ENCODE measurements at places on chromosomes 7 and 10. TPM values are rescaled to one million over a fixed set of nuclear protein-coding genes. Genes with fewer than 3 reads are reported as not detected.
A peak's percentile ranks its signal among the peaks of the same experiment; 100 is the strongest.

The MMP21 gene
- total RNA-seq, result 0.22 TPM

The CEP41 gene
- total RNA-seq, result 1.6 TPM

The KLLN gene
- total RNA-seq, result 0.22 TPM

The IGF2BP3 gene
- total RNA-seq, result 23.1 TPM

The MRLN gene
- not detected for total RNA-seq

DNA sequence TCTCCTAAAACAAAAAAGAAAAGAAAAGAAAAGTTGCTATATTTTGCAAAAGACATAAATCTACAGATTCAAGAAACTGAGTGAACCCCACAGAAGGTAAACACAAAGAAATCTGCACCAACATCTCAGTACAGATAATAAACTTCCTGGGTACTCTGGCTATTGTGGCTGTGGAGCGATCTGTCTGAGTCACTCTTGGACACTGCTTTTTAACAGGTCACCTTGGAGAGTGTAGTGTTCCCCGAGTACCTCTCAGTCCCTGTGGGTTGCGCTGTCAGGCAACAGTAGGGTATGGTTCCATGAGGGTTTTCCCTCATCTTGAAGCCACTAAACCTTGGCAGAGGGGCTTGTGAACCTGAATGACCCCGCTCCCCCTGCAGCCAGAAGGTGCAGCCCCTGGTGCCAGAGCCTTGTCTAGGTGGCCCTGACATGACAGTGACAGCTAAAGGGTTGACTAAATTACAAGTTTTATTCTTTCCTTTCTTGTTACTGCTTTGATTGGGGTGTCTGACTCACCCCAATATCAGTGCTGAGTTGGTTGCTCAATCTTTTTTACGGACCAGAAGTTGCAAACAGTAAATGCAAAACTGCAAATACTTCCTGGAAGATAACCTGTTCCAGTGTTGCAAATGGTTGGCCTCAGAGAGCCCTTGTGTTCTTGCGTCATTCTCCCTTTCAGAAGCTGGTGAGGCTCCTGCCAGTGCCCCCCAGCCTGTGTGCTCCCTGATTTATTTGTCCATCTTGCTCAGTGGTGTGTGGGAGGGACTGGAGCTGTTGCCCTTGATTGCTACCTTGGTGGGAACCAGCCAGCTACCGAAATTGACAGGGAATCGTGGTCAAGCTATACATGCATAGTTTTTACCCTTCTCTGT, 30.6 kb downstream of the POR start:
- DNase-seq, result peak; percentile 25

DNA sequence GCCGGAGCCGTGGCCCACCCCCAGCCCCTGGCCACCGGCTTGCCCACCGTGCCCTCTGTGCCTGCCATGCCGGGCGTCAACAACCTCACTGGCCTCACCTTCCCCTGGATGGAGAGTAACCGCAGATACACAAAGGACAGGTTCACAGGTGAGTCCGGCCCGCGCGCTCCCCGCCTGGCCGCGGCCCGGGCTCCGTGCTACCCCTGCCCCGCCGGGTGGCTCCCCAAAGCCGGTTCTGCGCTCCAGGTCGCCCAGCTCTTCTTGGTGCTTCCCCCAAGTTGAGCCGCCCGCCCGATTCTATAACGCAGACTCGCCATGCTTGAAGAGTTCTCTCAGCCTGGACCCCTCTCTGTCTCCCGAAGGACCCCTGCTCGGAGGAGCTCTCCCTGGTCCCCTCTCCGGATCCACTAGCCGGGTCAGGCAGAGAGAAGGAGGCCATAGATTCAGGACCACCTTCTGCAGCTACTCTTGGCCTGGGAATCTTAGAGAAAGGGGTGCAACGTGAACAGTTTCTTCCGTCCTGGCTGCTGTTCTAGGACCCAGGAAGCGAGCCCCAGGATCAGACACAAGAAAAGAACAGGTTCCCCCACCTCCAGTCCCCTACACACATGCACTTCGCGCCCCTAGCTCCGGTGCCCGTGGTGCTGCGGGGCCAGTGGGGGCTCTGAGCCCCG, 999 bp downstream of the TLX1 start:
- DNase-seq, result no peak

DNA sequence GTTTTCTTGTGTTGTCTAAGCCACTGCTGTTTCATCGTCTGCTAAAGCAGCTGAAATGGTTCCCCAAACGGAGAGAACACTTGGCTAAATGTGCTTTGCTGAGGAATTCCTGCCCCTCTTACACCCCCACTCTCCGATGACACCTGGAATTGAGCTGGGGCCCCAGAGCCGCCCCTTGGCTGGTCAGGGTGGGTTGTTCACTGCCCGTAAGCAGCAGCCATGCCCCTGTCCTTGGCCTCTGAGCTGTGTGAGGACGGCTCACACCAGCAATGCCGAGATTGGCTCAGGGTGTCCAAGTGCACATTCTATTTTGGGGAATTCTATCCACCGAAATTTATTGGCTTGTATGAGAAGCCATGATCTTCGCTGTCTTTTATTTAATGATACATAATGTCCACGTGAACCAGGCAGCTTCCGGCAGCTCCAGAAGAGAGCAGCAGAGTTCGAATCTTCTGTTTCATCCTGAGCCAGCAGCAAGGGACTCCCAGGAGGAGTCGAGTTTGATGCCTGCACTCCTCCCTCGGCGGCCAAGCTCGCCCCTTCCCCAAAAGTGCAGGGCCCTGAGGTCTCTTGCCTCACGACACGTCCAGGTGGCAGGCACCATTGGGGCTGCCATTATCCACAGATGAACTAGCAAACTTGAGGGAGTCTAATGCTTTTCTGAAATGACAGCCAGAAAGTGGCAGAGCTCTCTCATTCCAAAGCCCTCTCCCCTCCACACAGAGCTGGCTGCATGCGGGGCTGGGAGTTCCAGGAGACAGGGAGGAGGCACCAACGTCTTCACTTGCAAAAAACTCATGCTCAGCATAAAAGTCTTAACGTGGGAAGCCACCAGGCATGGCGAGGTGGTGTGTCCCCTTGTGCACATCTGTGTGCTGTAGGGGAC, 114.0 kb downstream of the WDR37 start:
- no peak for DNase-seq

DNA sequence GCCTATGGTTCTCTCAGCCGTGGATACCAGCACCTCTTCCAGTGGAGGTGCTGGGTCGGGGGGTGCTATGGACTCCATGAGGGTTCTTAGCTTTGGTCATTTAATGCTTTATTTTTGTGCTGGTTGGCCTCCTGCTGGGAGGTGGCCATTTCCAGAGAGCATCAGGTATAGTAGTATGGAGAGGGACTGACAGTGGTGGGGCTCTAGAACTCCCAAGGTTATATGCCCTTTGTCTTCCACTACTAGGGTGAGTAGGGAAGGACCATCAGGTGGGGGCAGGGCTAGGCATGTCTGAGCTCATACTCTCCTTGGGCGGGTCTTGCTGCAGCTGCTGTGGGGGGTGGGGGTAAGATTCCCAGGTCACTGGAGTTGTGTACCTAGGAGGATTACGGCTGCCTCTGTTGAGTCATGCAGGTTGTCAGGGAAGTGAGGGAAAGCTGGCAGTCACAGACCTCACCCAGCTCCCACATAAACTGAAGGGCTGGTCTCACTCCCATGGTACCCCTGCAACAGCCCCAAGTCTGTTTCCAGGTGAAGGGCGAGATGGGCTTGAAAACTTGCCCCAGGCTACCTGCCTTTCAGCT, 763.2 kb upstream of the LRRTM3 start:
- no peak for DNase-seq

GRCh38 chr10:97714401-97715258, 1.1 kb downstream of the MARVELD1 start:
- peak; percentile 71 for DNase-seq

Measured in lung microvascular endothelial cell (primary cell).